NCI-H2081 (cell line): ENCODE measurements at places on chromosomes 3 and 15.

GRCh38 chr3:146948186-146948585, 343.0 kb upstream of the PLSCR5 start:
- DNase-seq, result no peak

DNA sequence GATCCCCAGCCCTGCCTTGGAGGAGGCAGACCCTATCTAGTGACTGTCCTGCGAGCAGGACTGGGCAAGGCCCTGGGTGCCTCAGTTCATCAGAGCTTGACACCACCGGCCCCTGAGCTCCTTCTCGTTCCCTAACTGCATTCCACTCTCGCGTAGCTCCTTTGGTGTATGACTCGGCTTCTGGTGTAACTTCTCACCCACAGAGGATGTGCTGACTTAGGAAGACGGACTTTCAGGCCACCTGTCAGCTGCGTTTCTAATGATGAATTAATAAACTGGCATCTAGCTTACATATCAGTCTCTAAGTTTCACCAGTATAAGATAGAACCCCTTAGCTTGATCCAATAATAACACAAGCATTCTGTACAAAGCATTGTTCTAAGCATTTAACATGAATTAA, 17.5 kb downstream of the ABCF3 start:
- DNase-seq, result no peak

DNA sequence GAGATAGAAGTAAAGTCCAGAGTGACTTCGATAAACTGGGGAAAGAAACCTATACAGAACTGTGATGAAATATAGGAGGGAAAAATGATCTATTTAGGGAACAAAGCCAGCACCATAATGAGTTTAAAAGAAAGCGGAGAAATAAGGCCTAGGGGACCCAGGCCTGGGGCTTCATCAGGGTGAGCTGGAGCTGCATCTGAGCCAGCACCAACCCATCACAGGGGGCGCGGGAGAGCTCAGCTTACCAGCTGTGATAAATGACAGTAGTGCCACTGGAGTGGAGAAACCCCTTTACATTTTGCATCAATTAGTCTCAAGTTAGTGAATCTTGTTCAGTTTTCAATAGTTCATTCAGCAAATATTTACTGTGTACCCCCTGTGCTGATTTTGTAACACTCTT, 21.3 kb downstream of the PODXL2 start:
- DNase-seq, result no peak

DNA sequence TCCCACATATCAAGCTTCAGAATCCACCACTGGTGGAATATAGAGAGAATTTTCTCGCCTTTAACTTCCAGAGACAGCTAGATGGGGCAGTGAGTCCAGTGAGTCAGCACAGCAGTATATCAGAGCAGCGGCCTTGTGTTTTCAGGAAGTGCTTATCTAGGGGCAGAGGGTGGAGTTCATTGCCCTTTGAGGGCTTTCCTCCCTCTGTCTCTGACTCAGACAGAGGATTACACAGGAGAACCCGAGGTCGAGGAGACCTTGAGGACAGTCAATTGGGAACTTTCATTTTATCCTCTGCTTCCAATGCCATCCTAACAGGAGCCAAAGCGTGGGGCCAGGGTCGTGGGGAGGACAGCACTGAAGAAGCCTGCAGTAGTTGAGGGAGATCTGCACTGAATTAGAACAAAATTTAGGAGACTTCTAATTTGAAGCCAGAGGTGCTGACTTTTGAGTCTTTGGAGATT, 109.6 kb upstream of the UMPS start:
- no peak for DNase-seq

- DNase-seq, result peak; percentile 51
Measured at GRCh38 chr15:61916104-61916503, 144.1 kb downstream of the VPS13C start.

DNA sequence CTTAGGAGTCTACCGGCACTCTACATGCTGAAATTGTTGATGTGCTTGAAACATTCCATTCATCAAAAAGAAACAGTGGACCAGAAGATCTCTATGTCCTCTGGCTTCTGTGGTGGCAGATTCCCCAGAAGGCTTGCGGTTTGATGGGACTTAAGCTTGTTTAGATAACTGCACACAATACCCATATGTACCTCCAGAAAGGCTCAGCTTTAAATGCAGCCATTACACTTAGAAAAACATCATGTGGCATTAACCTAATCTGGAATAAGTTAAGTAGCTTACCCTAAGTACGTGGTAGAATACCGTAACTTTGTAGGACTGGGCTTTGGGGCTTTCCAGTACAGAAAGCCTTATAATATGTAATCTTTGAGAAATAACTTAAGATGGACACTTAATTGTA, 187.3 kb downstream of the RBMS3 start:
- no peak for DNase-seq

GRCh38 chr3:30657914-30658313, 51.5 kb downstream of the TGFBR2 start:
- no peak for DNase-seq

DNA sequence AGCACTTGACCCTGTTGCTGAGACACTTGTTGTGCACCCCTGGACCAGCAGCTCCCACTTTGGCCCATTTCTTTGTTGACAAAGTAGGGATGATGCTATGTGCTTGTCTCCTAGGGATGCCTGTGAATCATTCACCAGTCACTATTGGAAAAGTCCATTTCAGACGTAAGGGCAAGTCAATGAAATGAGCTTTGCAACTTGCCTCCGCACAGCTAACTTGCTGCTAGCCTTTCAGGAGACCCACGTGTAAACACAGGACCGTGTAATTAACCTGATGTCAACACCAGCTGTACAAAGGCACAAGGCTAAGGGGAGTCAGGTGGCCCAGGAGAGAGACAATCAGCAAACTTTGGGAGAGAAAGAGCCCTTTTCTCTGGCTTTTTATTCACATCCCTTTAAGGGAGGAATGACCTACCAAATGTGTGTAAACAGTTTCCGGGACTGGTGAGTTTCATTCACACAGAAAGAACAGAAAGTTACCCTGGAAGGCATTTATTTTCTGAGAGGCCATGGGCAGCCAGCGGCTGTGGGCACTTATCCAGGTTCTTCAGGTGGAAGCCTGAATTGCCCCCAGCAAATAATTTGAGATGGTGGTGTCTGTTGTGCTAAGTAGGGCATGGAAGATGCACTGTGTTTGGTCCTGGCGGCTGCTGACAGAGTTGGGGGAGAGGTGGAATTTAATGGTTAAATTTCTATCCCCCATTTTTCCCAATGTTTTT, 54.0 kb downstream of the TIPARP start:
- peak; percentile 90 for DNase-seq

GRCh38 chr3:127461286-127461910, 129.1 kb downstream of the TPRA1 start:
- peak; percentile 47 for DNase-seq

DNA sequence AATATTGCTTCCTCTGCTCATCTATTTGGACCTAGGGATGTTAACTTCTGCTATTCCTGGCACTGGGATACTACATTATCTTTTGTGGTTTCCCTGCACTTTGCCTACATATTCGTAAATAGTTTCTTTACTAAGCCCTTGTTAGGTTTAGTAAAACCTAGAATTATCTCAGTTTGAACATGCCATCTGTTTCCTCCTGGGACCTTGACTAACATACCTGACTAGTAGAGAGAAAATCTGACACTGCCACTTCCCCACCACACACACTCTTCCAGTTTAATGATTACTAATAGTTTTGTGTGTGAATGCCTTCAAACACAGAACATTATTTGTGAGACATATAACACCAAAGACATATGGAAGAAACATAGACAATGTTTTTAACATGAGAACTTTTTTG, 28.2 kb upstream of the SOX2 start:
- peak; percentile 42 for DNase-seq

GRCh38 chr15:94269954-94270353, 38.6 kb downstream of the MCTP2 start:
- no peak for DNase-seq

GRCh38 chr15:57522148-57522547, 69.6 kb upstream of the MYZAP start:
- DNase-seq, result no peak

- no peak for DNase-seq
Measured at GRCh38 chr15:20295238-20295811, 246.3 kb downstream of the GOLGA6L6 start.

- DNase-seq, result peak; percentile 43
Measured at GRCh38 chr3:160078533-160078932, 89.9 kb downstream of the IL12A start.

- no peak for DNase-seq
Measured at GRCh38 chr15:97545799-97546198, 414.7 kb upstream of the ARRDC4 start.

GRCh38 chr3:16311960-16312451, 47.0 kb downstream of the OXNAD1 start:
- DNase-seq, result no peak

DNA sequence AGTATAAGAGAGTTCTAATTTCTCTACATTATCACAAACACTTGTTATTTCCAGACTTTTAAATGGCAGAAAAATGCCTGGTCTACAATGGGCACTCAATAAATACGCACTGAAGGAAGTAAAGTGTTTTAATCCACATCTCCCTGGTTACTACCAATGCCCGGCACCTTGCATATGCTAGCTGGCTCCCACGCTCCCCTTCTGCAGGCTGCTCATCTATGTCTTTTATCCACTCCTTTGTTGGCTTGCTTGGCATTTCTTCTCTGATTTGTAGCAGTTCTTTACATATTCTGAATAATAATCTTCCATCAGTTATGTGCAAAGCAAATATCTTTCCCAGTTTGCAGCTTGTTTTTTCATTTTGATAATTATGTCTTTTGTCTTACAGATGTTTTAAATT, 74.6 kb upstream of the PRR23E start:
- no peak for DNase-seq

GRCh38 chr3:150094150-150094933, 123.6 kb upstream of the PFN2 start:
- DNase-seq, result peak; percentile 14

- DNase-seq, result no peak
Measured at GRCh38 chr3:45562027-45562426, 32.5 kb upstream of the LIMD1 start.

GRCh38 chr3:151841801-151842200, 27.9 kb downstream of the AADAC start:
- DNase-seq, result no peak

- DNase-seq, result peak; percentile 75
Measured at GRCh38 chr3:46488735-46489361, 8.9 kb upstream of the RTP3 start.

- no peak for DNase-seq
Measured at GRCh38 chr3:15440891-15441290, 13.5 kb downstream of the EAF1 start.
